ENCODE measurements at places on chromosomes 16 and 17.

GRCh38 chr17:82006468-82007227, 16.0 kb downstream of the CENPX start:
- no peak for DNase-seq
- H3K27me3 ChIP-seq, result no peaks in the 10 kb centered on the region
- no peak overlapping the region for H3K27ac ChIP-seq
- H3K4me1 ChIP-seq, result no peaks in the 10 kb centered on the region

DNA sequence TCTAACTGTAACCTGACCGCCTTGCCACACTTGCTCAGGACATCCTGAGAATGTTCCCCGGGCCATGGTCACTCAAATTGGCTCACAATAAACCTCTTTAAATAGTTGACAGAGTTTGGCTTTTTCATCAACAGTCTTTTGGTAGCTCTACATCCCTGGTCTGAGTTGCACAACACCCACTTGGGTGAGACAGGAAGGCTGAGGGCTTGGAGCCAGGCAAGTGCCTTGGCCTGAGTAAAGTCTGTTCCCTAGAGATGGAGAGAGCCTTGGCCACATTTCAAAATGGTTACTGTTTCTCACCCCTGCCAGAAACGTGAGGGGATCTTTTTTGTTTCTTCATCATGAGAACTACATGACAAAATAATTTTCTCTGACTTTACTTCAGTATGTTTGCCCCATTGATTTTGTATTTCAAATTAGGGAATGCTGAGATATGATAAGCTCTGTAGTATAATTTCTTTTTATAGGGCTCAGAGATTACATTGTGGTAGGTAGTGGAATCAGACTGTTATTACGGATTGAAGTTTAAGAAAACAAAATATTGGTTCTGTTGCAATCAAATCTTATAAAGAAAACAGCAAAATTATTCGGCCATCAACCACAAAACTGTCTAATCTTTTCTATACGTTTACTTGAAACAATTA, 53.9 kb upstream of the NETO2 start:
- H3K4me3 ChIP-seq, result no peak overlapping the region
- no peak for DNase-seq
- no peaks in the 10 kb centered on the region for H3K4me1 ChIP-seq
- H3K27ac ChIP-seq, result no peak overlapping the region

- H3K4me1 ChIP-seq, result no peaks in the 10 kb centered on the region
- no peak for DNase-seq
- H3K36me3 ChIP-seq, result peaks cover 19% of the 10 kb centered on the region
- no peak overlapping the region for H3K4me3 ChIP-seq
Observed at GRCh38 chr17:42341568-42341967, 46.7 kb downstream of the STAT3 start.

DNA sequence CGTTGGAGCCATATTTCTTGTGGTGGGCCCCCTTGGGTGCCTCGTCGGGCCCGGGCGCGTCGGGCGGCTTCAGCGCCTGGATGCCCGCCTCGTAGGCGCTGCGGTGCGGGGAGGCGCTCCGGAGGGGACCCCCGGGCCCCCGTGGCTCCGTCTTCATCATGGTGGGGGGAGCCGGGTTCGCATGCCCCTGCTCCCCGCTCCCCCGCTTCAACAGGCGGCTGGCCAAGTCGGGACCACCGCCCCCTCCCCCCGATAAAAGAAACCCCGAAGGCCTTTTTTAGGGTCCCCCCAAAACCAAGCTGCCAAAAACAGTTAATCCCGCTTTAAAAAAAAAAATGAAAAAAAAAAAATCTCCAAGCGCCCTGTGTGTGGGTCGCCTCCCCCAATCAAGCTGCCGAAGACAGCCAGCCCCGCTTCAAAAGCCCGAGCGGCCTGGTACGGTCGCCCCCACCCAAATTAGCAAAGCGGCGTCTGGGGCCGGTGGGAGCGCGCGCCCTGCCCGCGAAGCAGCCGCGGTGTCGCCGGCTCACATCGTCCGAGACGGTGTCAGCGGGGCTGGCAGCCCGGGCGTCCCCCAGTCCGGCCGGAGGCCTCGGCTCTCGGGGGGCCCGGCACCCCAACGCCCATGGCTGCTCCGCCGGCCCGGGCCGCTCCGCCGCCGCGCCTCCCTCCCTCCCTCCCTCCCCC, at the start of gene PPP1R9B:
TSS of gene PPP1R9B (minus strand) at position 324 of the 687 bp plus-strand sequence. CDS start at position 160, 164 bp downstream.
- no peaks in the 10 kb centered on the region for H3K36me3 ChIP-seq
- peak within 1 kb of the TSS; percentile 33 for H3K27ac ChIP-seq
- no peak for DNase-seq
